ENCODE measurements at places on chromosomes 3 and 15.

GRCh38 chr3:183538486-183538885, 17.0 kb downstream of the KLHL6 start:
- DNase-seq, result no peak

- no peak for DNase-seq
These were observed 41.1 kb downstream of the MFSD1 start for GRCh38 chr3:158842976-158843375.

- DNase-seq, result no peak
These were observed 58.5 kb downstream of the CEP63 start for GRCh38 chr3:134544316-134544715.

- DNase-seq, result no peak
These were observed 89.7 kb downstream of the KBTBD8 start for GRCh38 chr3:67087788-67088187.

GRCh38 chr3:9514956-9515355, 38.7 kb downstream of the LHFPL4 start:
- DNase-seq, result no peak
